ENCODE measurements at places on chromosomes 12 and 14.

DNA sequence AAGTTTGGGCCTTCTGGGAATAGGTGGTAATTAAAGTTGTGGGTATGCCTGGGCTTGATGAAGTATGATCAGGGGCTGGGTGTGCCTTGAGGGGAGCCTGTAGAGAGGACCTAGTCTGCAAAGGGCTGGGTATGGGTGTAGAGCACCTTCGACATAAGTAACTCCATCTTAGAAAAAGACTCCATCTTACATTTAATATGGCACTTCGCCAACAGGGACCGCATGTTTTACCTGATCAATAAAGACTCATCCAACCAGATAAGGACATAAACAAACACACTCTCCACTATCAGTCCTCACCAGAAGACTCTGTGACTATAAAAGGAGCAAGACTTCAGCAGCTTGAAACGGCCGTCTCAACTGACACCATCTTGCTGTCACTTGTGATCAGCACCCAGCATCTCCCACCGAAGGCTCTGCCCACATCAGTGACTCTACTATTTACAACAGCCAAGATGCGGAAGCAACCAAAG lies 23.5 kb upstream of the GPR68 start:
- no peak for DNase-seq

GRCh38 chr12:29066011-29066588 lies 83.0 kb upstream of the FAR2 start:
- DNase-seq: peak; percentile 66

- DNase-seq: no peak
These were observed 150.1 kb downstream of the CAPZA3 start for GRCh38 chr12:18888047-18888446.

- DNase-seq: no peak
These were observed 48.3 kb upstream of the PLEKHG6 start for GRCh38 chr12:6262211-6262610.

GRCh38 chr12:89092297-89092696 lies 260.0 kb downstream of the DUSP6 start:
- no peak for DNase-seq

GRCh38 chr12:108239378-108239777 lies 99.7 kb downstream of the CMKLR1 start:
- no peak for DNase-seq

DNA sequence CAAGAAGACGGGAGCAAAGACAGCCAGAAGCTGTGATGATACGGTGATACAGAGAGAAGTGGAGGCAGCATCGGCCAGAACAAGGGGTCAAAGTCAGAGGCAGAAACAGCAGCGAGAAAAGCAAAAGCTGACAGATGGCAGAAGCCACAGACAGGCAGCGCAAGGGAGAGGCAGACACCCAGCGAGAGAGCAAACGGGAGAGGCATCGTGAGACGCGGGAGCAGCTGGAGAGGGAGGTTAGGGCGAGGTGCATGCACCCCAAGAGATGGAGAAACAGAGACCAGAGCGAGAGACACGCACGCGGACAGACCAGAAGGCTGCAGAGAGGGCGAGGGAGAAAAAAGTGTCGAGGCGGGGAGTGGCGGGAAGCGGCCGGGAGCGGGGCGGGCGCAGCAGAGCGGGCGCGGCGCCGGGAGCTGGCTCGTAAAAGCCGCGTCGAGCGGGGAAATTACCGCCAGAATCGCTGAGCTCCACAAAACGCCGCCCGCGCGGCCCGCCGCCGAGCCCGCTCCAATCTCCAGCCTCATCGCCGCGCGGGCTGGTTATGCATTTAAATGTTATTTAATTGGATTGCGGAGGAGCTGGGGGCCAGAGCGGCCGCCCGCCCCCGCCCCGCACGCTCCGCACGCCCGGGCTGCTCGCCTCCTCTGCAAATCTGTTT lies 15.6 kb downstream of the SMUG1 start:
- DNase-seq: no peak

DNA sequence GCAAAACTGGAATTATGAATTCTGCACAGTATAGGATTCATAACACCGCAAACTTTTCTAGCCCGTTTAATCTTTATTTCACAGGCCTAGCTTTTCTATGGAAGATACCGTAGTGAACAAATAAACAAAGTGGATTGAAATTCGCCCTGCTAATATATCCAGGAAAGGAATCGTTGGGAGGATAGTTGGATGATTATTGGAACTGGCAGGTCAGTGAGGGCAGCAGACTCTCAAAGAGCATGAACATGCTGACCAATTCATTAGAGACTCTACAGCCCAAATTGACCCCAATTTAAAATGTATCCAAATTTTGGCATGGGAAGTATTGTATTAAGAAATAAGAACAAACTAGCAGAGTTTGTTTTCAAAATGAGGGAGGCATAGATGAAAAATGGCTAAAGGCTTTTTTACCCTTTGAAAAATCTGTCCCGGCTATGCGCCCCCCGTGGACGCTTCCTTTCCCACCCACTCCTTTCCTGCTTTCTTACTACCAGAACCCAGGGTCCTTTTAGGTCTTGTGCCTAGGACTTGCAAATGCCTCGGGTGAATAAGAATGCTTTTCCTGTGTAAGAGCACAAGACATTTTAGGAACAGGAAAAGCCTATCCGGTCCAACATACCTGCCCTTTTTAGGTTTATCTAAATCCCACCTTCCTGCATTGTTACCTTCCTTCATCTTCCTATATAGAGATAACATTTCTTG lies 84.6 kb upstream of the PTPRB start:
- DNase-seq: no peak

- DNase-seq: no peak
These were observed 2.4 kb downstream of the SINHCAF start for GRCh38 chr12:31323391-31324115.

GRCh38 chr14:27145170-27145569 lies 547.3 kb upstream of the NOVA1 start:
- DNase-seq: no peak

DNA sequence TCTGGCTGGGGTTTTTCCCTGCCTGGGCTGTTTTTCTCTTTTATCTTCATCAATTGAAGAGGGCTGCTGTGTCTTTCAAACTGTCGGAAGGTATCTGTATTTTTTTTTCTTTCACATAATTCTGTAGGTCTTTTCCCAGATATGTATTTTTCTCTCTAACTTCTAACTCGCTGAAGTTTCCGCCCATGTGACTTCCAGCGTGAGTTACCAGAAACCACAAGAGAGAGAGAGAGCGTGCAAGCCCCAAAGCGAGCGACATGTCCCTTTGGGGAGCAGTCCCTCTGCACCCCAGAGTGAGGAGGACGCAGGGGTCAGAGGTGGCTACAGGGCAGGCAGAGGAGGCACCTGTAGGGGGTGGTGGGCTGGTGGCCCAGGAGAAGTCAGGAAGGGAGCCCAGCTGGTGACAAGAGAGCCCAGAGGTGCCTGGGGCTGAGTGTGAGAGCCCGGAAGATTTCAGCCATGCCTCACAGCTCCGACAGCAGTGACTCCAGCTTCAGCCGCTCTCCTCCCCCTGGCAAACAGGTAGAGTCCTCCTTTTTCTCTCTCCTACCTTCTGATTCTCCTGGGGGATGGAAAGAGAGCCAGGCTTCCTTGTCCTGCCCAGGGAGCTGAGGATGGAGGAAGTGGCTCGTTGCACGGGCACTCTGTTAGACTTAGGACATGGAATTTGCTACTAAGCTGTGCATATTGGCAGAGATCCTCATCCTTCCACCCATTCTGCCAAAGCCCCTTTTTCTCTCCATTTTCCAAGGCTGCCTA lies at the start of gene BATF:
Gene BATF (plus strand): TSS at position 246 of the 759 bp plus-strand sequence. CDS start 214 bp downstream, at position 460.
- peak; percentile 50 for DNase-seq

- DNase-seq: no peak
These were observed 37.4 kb upstream of the BATF start for GRCh38 chr14:75484711-75485429.

- no peak for DNase-seq
These were observed 52.3 kb upstream of the KCNA5 start for GRCh38 chr12:4991373-4991772.

GRCh38 chr12:57183939-57184725 lies 32.5 kb upstream of the NXPH4 start:
- DNase-seq: no peak

DNA sequence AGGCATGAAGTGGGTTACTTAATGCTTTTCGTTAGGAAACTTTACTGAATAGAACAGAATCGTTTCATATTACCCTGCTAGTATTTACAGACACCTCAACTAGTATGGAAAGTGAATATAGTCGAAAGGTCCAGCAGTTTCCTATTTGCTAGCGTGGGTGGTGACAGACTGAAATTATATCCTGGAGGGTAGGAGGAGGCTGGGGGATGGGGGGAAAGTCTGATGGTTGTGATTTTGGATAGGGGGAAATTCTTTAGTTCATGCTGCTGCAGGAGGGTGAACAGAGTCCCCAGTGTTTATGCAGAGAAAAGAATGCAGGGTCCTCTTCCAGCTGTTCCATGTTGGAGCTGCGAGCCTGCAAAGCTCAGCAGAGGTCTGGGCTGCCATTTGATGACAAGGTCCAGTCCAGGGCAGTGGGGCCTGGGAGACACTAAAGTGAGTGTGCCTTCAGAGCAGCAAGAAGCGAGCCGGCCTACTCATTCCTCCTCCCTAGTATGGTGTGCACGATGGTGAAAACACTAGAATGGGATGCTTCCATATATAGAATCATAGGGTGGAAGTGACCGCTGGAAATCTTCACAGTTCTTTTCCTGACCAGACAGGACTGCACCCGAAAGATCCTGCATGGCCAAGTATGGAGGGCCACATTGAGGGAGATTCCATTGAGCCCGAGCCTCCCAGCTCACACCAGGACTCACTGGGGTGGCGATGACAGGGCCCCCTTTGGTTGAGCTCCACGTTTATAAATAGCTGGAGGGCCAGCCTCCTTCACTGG lies 2.1 kb downstream of the SAMD4A start:
- no peak for DNase-seq

GRCh38 chr14:29645117-29645516 lies 282.5 kb downstream of the PRKD1 start:
- no peak for DNase-seq

- DNase-seq: no peak
These were observed 16.5 kb downstream of the TTC8 start for GRCh38 chr14:88840926-88841325.

DNA sequence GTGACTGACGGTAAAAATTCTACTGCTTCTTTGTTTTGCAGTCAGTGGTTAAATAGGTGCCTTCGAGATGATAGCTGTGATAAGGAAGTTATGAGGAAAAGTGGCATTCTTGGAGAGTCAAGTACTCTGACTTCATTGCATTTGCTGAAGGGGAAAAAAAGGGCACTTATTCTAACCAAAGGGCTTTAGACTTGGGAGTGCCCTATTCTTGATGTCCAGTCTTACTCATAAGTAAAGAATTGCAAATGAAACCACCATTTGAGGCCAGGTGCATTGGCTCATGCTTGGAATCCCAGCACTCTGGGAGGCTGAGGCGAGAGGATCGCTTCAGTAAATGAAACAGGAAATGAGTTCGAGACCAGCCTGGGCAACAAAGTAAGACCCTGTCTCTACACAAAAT lies 40.3 kb downstream of the BRAP start:
- DNase-seq: no peak

DNA sequence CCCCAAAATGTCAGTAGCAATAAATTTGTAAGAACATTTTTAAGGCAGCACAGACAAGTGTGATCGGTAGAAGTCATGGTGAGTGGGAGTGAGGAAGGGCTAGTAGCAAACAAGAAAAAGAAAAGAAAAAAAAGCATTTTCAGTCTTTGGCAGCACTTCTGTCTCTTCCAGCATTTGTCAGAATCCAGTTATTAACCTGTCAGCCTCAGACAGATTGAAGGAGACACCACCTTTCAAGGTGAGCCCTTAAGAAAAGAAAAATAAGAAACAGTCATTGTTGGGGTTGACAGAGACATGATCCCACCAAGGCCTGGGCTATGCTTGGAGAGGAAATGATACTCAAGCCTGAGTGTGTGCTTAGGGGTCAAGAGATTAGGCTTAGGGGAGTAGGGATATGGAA lies 947.4 kb downstream of the NRXN3 start:
- no peak for DNase-seq

- no peak for DNase-seq
These were observed 125.7 kb upstream of the TRHDE start for GRCh38 chr12:72146495-72146894.

- DNase-seq: no peak
These were observed 18.0 kb upstream of the APPL2 start for GRCh38 chr12:105253866-105254513.

- DNase-seq: no peak
These were observed 136.1 kb upstream of the MAP1LC3B2 start for GRCh38 chr12:116423094-116423493.

DNA sequence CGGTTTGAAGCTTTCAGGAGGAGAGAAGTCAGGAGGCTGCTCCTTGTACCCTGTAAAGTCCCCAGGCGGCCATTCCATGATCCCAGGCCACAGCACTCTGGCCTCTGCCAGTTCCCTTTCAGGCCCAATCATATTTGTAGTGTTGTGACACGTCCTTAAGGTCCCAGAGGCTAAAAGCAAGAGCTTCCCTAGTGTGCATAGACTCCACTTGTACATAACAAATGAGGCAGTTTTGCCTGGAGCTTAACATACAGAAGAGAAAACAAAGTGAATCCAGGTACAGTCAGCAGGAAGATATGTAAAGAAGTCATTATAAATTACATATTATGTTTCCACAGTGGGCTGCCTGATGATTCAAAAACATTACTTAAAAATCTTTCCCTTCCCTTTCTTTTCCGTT lies 81.1 kb upstream of the RPH3A start:
- no peak for DNase-seq

- DNase-seq: no peak
These were observed 1.2 kb downstream of the CNOT2 start for GRCh38 chr12:70244409-70244808.

- no peak for DNase-seq
These were observed 224.4 kb downstream of the FBXL14 start for GRCh38 chr12:1369938-1370500.

DNA sequence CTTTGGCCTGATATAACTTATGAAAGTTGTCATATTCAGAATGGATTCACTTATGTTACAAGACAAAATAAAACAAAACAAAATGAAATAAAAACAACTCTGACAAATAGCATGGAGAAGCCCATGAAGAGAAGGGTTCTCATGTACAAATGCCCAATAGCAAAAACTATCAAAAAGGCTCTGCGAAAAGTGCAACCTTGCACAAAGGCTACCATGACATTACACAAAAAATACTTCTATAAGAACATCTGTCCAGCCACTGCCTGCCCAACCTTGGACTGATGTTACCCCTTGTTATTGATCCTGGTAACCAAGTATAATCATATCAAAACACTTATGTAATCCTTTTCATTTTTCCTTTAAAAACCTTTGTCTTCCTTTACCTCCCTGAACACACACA lies 213.0 kb downstream of the ATP23 start:
- DNase-seq: no peak

DNA sequence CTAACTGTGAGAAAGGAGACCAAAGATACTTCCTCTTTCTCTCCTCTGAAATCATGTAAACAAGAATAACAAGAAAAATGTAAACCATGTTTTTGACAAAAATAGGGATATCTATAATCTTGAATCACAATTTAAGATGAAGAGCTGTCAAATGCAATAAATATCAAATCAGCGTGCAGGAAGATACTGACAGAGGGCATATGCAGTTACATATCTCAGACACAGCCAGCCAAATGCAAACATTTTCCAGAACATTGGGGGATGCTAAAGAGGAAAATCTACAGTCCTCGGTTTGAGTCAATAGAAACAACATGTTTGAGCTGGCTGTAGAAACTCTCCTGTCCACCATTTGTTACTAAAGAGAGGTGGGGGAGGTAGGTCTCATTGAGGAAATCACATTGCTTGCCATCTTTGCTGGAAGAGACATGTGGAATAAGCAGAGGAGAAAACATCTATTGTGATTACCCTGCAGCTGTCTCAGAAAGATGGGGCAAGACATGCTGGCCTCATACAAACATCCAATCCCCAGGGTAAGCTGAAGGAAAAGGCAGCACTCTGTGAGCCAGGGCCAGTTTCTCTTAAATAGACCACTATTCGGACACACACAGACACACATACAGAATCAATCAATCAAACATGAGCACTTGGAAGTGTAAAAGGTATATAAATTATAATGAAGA lies 43.5 kb downstream of the CNTN1 start:
- no peak for DNase-seq

Data from foreskin melanocyte (primary cell).